ENCODE measurements at places on chromosomes 2 and 18. TPM values are rescaled to one million over a fixed set of nuclear protein-coding genes. Genes with fewer than 3 reads are reported as not detected.

FBXO36 gene
- 3.4 TPM for total RNA-seq

BOLL gene
- total RNA-seq: not detected

RTP5 gene
- total RNA-seq: not detected

LYPD6 gene
- 2.9 TPM for total RNA-seq

DES gene
- total RNA-seq: 30.6 TPM

HOXD13 gene
- not detected for total RNA-seq

TCF23 gene
- total RNA-seq: not detected

TRIM43 gene
- total RNA-seq: not detected

LINC00305 gene
- not detected for total RNA-seq

ALPG gene
- not detected for total RNA-seq

CRYGD gene
- not detected for total RNA-seq

LOXHD1 gene
- not detected for total RNA-seq

IGFBP5 gene
- total RNA-seq: 141 TPM

CCT7 gene
- total RNA-seq: 220 TPM
